NCI-H2081 (cell line): ENCODE measurements at places on chromosomes 1 and 21.
A peak's percentile ranks its signal among the peaks of the same experiment; 100 is the strongest.

DNA sequence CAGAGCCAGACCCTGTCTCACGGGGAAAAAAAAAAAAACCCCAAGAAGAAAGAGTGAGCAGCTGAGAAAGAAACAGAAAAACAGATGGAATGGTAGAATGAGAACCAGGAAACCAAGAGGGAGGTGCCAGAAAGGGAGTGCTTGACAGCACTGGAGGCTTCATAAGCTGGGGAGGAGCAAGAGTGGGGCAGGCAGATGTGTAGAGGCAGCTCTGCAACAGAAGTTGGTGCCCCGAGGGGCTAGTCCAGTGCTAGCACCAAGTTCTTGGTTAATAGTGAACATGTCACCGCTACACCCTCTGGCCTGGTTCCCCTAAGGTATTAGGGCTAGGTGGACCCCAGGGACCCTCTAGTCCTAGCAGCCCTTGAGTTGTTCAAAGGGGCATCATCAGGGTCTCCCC is 98.0 kb downstream of the TGFBR3 start:
- DNase-seq, result no peak

DNA sequence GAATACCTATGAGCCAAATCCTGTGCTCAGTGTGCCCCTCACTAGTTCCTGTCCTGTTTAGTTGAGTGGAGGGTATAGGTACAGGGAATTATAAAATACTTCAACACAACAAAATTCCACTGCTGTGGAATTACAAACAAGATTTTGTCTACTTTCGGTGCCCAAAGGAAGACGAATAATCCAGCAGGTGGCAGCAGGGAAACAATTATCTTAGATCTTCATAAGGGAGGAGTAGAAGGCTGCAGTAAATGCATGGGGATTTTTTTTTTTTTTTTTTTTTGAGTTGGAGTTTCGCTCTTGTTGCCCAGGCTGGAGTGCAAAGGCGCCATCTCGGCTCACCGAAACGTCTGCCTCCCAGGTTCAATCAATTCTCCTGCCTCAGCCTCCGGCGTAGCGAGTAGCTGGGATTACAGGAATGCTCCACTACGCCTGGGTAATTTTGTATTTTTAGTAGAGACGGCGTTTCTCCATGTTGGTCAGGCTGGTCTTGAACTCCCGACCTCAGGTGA is 2.0 kb upstream of the PIP5K1A start:
- DNase-seq, result peak; percentile 88

GRCh38 chr1:113999799-114000198 is 20.5 kb downstream of the OLFML3 start:
- DNase-seq, result no peak

- no peak for DNase-seq
These were observed 211.1 kb downstream of the MRPL39 start for GRCh38 chr21:25396135-25396711.

GRCh38 chr1:10538646-10539355 is 64.1 kb downstream of the PEX14 start:
- no peak for DNase-seq

GRCh38 chr1:224609333-224609732 is 6.8 kb upstream of the CNIH3 start:
- DNase-seq, result no peak

DNA sequence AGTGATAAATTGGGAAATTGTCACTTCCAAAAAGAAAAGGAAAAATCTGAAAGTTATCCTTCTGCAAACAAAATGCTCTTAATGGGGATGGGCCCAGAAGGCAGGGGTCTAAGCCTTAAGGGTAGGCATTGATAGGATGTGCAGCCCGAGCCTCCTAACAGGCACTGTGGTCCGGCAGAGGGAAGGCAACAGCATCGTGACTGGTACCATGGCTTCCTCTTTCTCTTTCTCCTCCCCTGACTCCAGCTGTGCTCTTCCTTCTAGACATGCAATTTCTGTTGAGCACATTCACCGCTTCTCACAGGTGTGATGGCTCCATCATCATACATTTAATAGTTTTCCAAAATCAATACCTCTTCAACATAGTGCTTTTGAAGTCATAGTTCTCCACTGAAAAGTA is 91.5 kb downstream of the SELENOF start:
- DNase-seq, result no peak

DNA sequence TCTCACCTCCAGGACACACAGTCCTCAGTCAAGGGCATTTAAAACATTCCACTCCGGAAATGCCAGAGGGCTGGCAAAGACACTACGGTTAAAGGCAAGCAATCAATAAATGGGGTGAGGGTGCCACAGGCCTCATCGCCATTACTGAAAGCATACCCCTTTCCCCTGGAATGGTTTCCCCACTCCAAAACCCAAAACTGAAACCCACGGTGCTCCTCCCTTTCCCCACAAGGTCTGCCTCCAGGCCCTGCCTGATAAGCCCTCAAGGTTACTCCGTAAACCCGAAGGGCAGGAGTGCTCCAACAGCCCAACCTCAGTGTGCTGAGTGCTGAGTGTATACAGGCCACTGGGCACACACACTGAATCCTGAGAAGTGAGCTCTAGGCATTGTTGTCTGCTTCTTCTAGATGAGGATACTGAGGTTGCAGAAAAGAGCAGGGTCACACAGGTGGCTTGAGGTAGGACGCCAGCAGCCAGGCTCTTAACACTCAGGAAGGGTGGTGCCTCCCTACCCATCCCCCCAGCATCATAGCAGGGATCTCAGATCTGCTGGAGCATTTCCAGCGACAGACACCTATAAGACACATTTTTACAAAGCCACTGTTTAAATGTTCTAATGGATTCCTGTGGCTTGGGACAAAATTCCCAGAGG is 29.0 kb downstream of the SSBP3 start:
- DNase-seq, result no peak

DNA sequence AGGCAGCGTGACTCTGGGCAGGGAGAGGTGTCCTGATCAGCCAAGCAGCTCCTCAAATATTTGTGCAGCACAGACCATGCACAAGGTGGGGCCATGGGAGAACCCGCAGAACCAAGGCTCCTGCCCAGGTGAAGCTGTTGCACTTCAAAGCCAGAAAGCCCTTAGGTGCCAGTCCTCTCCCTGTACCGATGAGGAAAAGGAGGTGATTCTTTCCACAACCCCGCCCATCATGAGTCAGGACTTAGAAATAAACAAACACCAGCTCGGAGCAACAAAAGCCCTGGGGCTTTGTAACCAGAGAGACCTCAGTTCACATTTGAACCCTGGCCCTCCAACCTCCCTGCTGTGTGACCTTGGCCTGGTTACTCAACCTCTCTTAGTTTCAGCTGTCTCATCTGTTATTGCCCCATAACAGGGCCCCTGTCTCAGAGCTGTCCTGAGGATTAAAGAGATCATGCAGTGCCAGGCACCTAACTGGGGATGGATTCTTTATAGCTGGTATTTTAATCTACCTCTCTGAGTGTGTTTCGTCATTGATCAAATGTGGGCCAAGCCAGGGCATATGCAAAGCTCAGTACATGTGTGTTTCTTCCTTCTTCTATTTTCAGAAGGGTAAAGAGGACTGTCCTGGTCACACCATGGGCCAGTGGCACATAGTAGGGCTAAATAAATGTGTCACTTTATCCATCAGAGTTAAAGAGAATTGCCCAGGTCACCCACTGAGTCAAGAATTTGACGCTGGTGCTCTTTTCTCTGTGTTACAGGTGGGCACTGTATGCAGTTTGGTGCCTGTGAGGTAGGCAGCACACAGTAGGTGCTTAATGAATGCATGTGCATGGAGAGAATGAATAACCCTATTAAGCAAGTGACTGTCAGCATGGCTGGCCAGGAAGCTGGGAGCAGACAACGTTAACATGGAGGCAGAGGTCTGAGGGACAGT is 1.4 kb downstream of the LDLRAD1 start:
- peak; percentile 48 for DNase-seq

- DNase-seq, result no peak
These were observed 980.9 kb downstream of the BRINP3 start for GRCh38 chr1:189496768-189497167.

DNA sequence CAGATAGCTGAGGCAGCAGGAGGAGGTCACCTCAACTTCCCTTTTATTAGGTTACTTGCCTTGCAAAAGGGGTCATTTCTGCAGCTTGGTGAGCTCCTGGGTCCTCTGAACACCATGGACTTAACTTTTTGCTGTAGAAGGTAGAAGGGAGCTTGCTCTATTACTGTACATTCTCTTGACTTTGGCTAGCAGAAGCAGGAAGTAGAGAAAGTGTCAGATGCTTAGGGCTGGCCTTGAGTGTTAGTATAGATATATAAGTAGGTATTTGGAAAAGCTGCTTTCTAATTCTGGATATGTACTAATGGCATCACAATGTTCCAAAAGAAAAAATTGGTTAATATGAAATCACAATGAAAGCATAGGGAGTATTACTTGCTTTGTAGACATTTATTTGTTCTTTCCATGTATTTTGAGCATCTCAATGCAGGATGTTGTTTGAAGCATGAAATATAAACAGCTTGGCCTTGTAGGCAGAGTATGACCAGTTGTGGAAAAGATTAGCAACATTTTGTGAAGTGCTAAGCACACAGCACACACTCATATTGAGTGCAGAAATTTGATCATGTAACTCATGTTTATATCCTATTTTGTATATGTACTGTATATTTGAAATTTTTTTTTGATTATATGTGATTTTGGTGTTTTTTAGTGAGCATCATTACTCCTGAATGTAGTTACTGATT is 108.8 kb downstream of the DYRK1A start:
- DNase-seq, result no peak

GRCh38 chr1:236495467-236496112 is 28.2 kb upstream of the LGALS8 start:
- DNase-seq, result peak; percentile 58

DNA sequence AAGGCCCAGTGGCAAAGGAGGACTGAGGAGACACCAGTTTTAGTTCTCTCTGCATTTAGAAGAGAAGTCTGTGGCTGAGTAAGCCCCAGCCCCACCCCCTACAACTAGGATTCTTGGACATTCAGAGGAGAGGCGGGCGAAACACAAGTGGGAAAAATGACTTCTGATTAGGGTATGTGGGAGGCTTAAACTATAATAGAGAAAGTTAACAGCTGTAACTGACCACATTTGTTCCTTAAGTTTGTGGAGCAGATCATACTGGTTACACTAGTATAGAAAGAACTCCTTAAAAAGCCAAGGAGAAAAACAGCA is 11.2 kb upstream of the TRIM33 start:
- no peak for DNase-seq

- no peak for DNase-seq
These were observed 7.3 kb downstream of the NIBAN1 start for GRCh38 chr1:184966989-184967388.

DNA sequence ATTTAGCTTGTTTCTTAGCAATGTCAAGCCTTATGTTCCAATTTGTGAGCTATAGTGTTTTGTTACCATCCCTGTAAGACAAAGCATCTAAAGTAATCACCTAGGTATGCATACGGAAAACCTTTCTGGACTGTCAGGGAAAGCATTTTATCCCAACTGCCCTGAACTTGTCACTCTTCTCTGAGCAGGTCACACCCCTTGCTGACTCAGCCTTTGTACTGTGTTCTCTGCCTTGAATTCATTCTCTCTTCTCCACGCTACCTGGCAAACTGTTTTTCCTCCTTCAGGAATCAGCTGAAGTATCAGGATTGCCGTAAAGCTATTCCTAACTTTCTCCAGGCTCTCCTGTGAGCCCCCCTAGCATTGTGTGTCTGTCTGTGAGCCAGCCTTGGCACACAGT is 54.2 kb downstream of the PBX1 start:
- no peak for DNase-seq

- no peak for DNase-seq
These were observed 143.0 kb downstream of the HFM1 start for GRCh38 chr1:91261655-91262054.

- no peak for DNase-seq
These were observed 20.5 kb upstream of the FRRS1 start for GRCh38 chr1:99786751-99787501.

- no peak for DNase-seq
These were observed 4.2 kb downstream of the MANEAL start for GRCh38 chr1:37797750-37798345.

DNA sequence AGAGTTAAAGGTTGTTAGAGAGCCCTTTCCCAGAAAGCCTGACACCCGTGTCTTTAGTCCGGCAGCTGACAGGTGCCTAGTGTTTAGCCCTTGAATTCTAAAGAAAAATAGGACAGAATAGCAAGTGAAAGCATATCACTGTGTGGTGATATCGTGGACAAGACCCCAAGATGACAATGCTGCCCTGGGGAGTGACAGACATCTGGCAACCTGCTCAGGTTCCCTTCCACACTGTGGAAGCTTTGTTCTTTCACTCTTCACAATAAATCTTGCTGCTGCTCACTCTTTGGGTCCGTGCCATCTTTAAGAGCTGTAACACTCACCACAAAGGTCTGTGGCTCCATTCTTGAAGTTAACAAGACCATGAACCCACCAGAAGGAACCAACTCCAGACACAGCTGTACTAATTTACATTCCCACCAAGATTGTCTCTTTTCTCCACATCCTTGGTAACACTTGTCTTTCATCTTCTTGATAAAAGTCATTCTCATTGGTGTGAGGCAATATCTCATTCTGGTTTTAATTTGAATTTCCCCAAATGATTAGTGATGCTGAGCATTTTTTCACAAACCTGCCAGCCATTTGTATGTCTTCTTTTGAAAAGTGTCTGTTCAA is 107.6 kb upstream of the SGIP1 start:
- no peak for DNase-seq

GRCh38 chr21:36630485-36631206 is 68.3 kb upstream of the SIM2 start:
- peak; percentile 61 for DNase-seq

DNA sequence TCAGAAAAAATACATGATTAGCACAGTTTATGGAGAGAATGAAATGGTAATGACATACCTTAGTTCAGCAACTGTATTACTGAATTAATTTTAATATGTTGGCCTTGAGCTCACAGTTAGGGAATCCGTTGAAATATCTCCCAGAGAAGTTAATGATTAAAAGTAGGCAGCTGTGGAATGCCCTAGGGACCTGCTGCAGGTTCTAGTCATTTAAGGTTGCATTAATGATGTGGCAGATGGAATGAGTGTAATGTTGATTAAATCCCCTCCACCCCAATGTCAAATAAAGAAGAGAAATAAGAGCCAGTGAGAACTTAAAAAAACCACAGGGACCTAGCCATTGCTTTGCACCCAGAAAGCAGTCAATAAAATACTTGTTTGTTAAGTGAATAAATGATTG is 40.3 kb upstream of the TRIM45 start:
- DNase-seq, result no peak

DNA sequence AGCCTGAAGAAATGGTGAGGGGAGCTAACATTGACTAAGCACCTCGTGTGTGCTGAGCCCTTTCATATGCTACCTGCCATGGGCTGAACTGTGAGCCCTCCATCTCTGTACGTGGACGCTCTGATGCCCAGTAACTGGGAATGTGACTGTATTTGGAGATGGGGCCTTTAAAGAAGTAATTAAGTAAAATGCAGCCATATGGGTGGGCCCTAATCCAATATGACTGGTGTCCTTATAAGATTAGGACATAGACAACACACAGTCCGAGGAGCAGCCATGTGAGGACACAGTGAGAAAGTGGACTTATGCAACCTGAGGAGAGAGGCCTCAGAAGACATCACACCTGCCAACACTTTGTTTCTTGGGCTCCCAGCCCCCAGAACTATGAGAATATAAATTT is 92.7 kb upstream of the ATP1B1 start:
- no peak for DNase-seq
